ENCODE measurements at places on chromosomes 5 and 9.

GRCh38 chr5:102818345-102818744 is 63.2 kb downstream of the PAM start:
- no peak for DNase-seq

DNA sequence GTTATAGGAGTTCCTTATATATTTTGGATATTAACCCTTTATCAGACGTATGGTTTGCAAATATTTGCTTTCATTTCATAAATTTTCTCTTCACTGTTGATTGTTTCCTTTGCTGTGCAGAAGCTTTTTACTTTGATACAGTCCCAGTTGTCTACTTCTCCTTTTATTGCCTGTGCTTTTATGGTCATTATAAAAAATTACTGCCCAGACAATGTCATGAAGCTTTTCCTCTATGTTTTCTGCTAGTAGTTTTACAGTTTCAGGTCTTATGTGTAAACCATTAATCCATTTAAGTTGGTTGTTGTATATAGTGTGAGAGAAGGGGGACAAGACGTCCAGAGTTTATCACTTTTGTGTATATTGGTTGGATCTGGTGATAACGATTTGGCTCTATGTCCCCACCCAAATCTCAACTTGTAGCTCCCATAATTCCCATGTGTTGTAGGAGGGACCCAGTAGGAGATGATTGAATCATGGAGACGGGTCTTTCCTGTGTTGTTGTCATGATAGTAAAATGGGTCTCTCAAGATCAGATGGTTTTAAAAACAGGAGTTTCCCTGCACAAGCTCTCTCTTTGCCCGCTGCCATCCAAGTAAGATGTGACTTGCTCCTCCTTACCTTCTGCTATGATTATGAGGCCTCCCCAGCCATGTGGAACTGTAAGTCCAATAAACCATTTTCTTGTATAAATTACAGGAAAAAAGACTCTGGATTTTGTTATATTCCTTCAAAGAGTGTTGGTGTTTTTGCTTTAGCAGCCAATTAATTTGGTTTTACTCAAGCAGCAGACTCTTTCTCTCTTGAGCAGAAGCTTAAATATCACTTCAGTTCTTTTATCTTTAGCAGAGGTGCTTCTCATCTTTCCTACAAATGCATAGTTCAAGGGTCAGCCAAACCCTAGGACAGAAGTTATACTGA is 13.7 kb downstream of the F2R start:
- DNase-seq = no peak

- DNase-seq = peak; percentile 8
Measured at GRCh38 chr5:42984307-42984706, 55.8 kb downstream of the ANXA2R start.

DNA sequence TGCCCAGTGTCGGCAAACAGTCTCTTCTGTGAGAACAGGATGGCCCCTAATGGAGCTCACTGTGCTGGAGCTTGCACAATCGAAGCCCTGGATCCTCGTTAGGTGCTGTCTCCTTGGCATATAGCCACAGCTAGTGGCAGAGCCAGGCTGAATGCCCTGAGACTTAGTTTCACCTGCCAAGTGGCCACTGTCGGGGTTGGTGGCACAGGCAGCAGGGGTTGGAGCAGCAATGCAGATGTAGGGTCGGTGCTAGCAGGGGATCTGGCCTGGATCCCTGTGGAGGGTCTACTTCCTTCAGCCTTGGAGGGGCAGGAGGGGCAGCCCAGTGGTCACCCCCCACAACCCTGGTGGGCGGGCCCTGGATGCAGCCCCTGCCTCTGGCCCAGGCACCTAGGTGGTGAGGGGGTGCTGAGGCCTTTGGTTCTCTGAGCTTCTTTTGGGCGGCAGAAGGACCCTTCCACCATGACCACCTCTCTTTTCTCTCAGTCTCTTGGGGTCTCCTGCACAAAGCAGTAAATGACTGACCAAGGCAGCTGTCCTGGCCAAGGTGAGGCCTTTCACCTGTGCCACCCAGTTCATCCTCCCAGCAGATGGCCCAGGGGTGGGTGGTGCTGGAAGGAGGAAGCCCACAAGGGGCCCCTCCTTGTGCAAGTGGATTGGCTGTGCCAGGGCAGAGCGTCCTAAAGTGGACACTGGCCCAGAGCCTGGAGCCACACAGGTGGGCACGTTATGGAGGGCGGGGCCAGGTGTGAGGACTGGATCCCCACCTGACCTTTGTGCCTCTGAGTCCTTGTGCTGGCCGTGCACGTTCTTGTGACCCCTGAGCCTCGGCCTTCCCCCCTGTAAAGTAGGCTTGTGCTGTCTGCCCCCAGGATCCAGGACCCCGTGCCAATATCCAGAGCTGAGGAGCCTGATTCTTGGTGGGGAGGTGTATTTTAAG is 44.8 kb downstream of the PHF2 start:
- DNase-seq = no peak

- DNase-seq = peak; percentile 72
Measured at GRCh38 chr5:31470608-31471007, 61.3 kb downstream of the DROSHA start.

- DNase-seq = peak; percentile 25
Measured at GRCh38 chr9:72352911-72353388, 12.1 kb downstream of the ZFAND5 start.

DNA sequence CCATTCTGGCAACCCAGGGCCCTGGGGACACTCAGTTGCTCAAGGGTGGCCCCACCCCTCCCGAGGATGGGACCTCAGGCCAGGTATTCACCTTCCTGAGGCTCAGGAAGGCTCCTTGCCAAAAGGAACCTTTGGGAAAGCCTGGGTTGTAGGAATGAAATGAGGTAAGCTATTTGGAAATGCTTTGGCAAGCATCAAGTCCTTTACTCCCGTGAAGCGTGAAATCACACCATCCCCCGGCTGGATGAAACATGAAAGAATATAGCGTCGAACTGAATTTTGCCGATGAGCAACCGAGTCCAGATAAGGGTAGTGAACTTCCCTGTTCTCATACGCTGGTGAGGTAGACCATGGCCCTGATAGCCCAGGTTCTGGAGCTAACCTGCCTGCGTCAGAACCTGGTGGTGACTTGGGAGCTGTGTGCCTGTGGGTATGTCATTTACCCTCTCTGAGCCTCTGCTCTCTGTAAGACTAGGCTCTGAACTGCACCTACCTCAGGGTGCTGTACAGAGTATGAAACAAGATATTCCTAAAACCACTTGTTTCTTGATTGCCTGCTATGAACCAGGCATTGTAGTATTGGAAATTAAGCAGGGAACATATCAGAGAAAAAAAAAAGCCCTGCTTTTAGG is 105.3 kb upstream of the BOD1 start:
- DNase-seq = no peak

DNA sequence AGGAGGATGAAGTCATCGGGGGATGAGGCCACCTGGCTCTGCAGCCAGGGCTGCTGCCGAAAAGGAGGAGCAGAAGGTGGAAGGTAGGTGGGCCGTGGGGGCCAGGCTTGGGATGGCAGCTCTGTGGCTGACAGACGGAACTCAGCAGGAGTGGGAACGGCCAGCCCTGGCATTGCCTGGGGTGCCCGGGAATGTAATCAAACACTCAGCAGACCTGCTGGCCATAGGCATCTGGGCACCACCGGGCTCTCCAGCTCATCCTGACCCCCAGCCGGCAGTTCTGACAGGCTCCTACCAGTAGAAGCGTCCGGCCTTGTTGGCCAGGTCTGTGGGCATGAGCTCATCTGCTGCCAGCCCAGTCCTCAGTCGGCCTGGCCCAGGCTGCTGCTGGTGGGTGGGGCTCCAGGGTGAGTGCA is 4.3 kb upstream of the FAT2 start:
- DNase-seq = no peak

DNA sequence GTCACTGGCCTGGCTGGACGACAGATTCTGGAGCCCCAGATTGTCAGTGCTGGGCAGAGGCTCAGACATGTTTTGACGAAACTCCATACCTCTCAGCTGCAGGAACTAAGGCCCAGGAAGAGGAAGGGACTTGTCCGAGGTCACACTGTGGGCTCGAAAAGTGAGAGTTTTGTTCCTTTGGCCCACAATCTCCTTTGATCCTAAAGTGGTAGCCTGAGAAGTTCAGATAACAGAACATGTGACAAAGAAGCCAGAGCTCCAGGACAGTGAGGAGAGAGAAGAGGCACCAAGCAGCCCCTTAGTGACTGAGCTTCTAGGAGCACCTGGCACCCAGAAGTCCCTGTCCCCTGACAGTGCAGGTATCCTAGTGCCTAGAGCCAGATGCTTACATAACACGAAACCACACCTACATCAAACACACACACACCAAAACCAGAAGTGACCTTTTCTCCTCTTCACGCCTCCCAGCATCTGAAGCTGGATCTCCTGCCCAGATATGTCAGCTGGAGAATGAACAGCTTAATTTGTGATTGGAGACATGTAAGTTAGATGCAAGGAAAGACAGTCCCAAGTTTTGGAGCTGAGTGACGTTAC is 88.9 kb downstream of the ADRB2 start:
- DNase-seq = peak; percentile 7

- DNase-seq = no peak
Measured at GRCh38 chr5:180156141-180156540, 52.9 kb downstream of the RASGEF1C start.

- no peak for DNase-seq
Measured at GRCh38 chr5:54705994-54706653, 188.6 kb downstream of the SNX18 start.

GRCh38 chr5:137660349-137660817 is 75.5 kb downstream of the KLHL3 start:
- peak; percentile 63 for DNase-seq

- DNase-seq = no peak
Measured at GRCh38 chr9:20070336-20070735, 281.5 kb upstream of the SLC24A2 start.

GRCh38 chr5:127326431-127326830 is 35.8 kb downstream of the MEGF10 start:
- no peak for DNase-seq
